Stimulated activated CD8-positive, alpha-beta memory T cell treated with anti-CD3 and anti-CD28 coated beads, Interleukin-7, amount 100 ng/mL, for 4 hours (primary cell): ENCODE measurements at places on chromosomes 12 and 14.

GRCh38 chr14:106850913-106851825 is 1324.8 kb downstream of the TMEM121 start:
- no peak for DNase-seq

DNA sequence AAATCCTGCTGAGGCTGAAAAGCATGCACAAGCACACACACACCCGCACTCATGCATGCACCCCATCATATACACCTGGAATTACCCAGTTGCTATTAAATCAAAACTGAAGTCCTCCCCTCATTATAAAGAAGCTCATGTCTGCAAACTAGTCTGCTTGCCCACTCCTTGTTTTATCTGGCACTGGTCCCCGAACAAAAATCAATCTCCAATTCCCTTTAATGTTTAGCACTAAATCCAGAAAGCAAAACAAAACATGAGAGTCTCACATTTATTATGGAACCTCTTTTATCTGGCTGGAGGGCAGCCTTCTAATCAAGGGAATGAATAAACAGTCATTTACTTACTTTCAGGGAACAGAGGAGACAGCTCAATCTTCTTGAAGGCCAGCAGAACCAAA is 1093.4 kb upstream of the FLRT2 start:
- DNase-seq = no peak

- no peak for DNase-seq
Measured at GRCh38 chr14:93543766-93544165, 113.0 kb downstream of the UNC79 start.

DNA sequence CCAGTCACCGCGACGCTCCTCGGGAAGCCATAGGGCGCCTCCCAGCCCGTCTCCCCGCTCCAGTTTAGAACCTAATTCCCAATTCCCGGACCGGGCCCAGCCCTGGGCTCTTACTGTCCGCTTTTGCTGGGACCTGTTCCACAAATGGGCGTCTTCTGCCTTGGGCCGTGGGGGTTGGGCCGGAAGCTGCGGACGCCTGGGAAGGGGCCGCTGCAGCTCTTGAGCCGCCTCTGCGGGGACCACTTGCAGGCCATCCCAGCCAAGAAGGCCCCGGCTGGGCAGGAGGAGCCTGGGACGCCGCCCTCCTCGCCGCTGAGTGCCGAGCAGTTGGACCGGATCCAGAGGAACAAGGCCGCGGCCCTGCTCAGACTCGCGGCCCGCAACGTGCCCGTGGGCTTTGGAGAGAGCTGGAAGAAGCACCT is 797 bp downstream of the UNG start:
- DNase-seq = no peak

DNA sequence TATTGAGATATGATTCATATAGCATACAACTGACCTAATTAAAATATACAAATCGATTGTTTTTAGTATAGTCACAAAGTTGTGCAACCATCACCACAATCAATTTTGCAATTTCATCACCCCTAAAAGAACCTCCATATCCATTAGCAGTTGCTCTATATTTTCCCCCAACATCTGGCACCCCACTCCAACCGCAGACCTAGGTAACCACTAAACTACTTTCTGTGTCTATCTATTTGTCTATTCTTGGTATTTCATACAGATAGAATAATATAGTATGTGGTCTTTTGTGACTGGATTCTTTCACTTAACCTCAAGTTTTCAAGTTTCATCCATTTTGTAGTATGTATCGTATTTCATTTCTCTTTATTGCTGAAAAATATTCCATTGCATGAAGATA is 126.0 kb upstream of the CRY1 start:
- DNase-seq = no peak

GRCh38 chr12:113440947-113441782 is 19.0 kb downstream of the SDSL start:
- no peak for DNase-seq

GRCh38 chr12:29088611-29089219 is 60.4 kb upstream of the FAR2 start:
- DNase-seq = no peak
